Stimulated activated CD4-positive, alpha-beta T cell treated with anti-CD3 and anti-CD28 coated beads, Interleukin-1b, Interleukin-23, amount 100 ng/mL, for 1 hour (primary cell): ENCODE measurements at places on chromosomes 16 and 17.
A peak's percentile ranks its signal among the peaks of the same experiment; 100 is the strongest.

GRCh38 chr17:69547947-69548346 lies 133.4 kb downstream of the MAP2K6 start:
- no peak for DNase-seq

DNA sequence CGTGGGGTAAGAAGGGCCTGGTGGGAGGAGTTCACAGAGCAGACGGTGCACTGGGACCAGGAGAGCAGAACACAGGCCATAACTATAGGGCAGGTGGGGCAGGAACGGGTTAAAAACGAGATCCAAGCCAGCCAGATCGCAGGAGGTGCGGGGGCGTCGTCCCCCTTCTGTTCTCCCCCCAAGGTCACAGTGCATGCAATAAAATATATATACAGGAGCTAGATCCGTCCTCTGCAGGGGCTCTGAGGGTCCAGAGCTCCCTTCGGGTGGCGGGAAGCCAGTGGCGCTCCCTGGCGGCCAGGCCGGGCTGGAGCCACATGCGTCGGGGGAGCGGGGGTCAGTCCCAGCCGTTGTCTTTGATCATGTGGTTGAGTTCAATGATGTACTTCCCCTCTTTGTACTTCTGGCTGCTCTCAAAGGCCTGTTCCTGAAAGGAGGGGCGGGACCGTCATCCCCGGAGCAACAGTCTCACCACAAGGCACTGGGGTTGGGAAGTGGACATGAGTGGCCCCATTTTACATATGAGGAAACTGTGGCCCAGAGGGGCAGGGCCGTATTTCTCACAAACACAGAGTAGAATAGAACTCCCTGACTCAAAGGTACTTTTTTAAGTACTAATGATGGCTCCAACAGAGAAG lies 768 bp upstream of the TBX6 start:
- DNase-seq = peak; percentile 23

GRCh38 chr17:27633312-27634025 lies 2.5 kb downstream of the LGALS9 start:
- DNase-seq = no peak

DNA sequence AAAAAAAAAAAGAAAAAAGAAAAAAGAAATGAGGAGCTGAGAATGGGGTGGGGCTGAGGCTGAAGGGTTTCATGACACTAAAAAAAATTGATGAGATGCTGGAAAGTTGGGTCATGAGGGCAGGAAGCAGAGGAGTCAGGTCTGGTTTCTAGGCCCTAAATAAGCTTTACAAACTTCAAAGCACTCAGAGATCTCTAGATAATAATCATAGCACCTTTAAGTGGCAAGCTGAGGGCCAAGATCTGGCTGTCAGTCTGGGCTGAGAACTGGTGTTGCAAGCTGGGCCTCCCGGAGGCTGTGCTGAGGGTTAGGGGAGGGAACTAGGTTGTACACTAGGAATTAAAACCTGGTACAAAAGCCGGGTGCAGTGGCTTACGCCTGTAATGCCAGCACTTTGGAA lies 6.4 kb downstream of the ZNF764 start:
- peak; percentile 57 for DNase-seq

- DNase-seq = no peak
These were observed 78.3 kb downstream of the RPA1 start for GRCh38 chr17:1907909-1908698.
